ENCODE measurements at places on chromosomes 3 and 15. TPM values are rescaled to one million over a fixed set of nuclear protein-coding genes. Genes with fewer than 3 reads are reported as not detected.

The LRRC31 gene
- total RNA-seq: not detected

The KAT2B gene
- 7.2 TPM for total RNA-seq

The FBXO40 gene
- total RNA-seq: not detected

The SEMA6D gene
- 7.0 TPM for total RNA-seq

The HYAL1 gene
- total RNA-seq: 9.8 TPM

The LRRC3B gene
- total RNA-seq: not detected

The TIMMDC1 gene
- 58.6 TPM for total RNA-seq

The SNURF gene
- total RNA-seq: 8.0 TPM

The CDHR4 gene
- not detected for total RNA-seq

The GOLGA8F gene
- total RNA-seq: not detected

The PTX3 gene
- total RNA-seq: 258 TPM

The SQOR gene
- total RNA-seq: 68.1 TPM

The HIGD2B gene
- total RNA-seq: not detected
